T-helper 17 cell (primary cell): ENCODE measurements at places on chromosomes 6 and 20.

GRCh38 chr6:6878887-6879585, 228.7 kb upstream of the RREB1 start:
- peak overlapping the region; percentile 39 for H3K27ac ChIP-seq
- DNase-seq = no peak
- H3K36me3 ChIP-seq = no peaks in the 10 kb centered on the region

DNA sequence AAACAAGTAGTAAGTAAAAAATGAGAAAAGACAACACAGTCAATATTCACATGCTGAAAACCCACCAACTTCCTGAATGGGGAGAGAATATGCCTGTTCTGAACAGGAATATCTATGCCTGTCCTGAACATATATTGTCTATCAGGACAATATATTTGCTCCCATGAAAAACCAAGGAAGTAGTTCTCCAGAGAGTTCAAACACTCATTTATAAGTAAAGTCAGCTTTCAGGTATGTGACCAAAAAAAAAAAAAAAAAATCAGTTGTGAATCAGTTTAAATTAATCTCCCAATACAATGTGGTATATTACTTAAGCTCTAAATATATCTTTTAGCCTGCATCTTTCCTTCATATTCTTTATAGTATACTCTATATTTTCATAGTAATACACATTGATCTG, 119.5 kb downstream of the MYB start:
- no peak overlapping the region for H3K4me3 ChIP-seq
- H3K27ac ChIP-seq = no peak overlapping the region
- H3K27me3 ChIP-seq = no peaks in the 10 kb centered on the region
- H3K4me1 ChIP-seq = no peaks in the 10 kb centered on the region

- H3K27ac ChIP-seq = no peak overlapping the region
- peaks cover 2% of the 10 kb centered on the region for H3K4me1 ChIP-seq
- no peak overlapping the region for H3K4me3 ChIP-seq
- no peaks in the 10 kb centered on the region for H3K36me3 ChIP-seq
- peaks cover 15% of the 10 kb centered on the region for H3K27me3 ChIP-seq
These were observed 230.0 kb downstream of the ALDH8A1 start for GRCh38 chr6:134719911-134720310.

DNA sequence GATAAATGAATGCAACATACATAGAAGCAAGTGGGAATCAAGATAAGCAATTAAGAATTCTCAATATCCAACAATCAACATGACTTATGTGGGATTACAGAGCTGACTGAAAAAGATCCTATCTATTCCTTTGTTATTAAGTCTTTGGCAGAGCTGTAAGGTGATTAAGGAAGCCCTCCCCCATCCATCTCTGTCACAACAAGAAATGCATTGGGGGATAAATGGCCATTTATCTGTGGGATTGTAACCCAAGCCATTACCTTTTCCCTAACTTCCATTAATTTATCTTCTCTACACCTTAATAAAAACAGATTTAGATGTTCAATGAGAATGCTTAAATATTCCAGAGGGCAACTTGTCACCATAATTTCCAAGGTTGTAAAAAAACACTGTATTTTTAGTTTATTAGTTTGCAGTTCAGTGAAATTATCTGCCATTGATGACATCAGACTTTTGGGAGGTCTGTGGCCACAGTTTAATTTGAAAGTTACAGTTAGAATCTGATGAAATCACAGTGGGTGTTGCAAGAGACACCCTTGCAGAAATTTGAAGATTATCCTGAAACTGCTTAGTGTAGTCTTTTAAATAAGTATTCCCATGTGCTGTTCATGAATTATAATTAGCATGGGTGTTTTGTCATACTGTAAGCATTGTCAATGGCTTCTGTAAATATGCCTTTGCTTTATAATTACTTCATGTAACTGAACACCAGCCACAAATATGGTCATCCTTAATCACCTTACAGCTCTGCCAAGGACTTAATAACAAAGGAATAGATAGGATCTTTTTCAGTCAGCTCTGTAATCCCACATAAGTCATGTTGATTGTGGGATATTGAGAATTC, 49.4 kb upstream of the FYN start:
- H3K36me3 ChIP-seq = no peaks in the 10 kb centered on the region
- H3K4me3 ChIP-seq = no peak overlapping the region
- no peaks in the 10 kb centered on the region for H3K4me1 ChIP-seq
- H3K27ac ChIP-seq = no peak overlapping the region
- no peak for DNase-seq

- H3K4me3 ChIP-seq = no peak overlapping the region
- H3K27ac ChIP-seq = no peak overlapping the region
- H3K4me1 ChIP-seq = no peaks in the 10 kb centered on the region
- DNase-seq = no peak
- H3K27me3 ChIP-seq = peaks cover 19% of the 10 kb centered on the region
These were observed 173.2 kb downstream of the DOK5 start for GRCh38 chr20:54648421-54649142.

GRCh38 chr20:51715163-51715855, 52.9 kb downstream of the ATP9A start:
- no peak overlapping the region for H3K4me3 ChIP-seq
- peaks cover 8% of the 10 kb centered on the region for H3K4me1 ChIP-seq
- H3K27ac ChIP-seq = no peak overlapping the region
- no peaks in the 10 kb centered on the region for H3K36me3 ChIP-seq
- no peak for DNase-seq

DNA sequence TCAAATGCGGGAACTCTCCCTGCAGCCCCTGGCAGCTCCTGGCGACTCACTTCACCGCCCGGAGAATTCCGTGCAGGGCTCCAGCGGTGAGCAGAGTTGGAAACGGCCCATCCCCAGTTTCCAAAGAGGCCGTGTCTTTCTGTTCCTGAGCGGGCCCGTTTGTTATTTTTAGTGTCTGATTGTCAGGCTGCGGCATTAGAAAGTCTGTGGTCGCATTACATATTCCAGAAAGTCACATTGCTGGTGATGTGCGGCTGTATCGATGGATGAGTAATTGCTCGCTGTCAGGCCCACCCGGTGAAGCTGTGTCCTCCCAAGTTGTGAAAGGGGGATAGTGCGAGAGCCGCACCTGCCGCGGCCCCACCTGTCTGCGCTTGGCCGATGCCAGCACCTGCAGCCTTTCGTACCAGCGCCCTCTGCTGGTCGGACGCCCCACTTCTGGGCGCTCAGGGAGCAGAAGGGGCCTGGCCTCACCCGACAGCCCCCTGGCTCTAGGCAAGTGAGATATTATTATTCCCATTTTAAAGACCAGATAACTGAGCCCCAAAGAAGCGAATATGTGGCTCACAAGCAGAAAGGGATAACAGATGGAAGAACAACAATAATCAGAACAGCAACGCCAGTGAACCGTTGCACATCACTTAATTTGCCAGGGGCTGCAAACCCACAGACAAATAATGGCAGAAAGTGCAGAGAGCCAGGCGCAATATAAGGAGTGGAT, 244.9 kb downstream of the TSHZ2 start:
- H3K36me3 ChIP-seq = no peaks in the 10 kb centered on the region
- H3K4me3 ChIP-seq = peak overlapping the region; percentile 69
- peaks cover 4% of the 10 kb centered on the region for H3K27me3 ChIP-seq
- H3K4me1 ChIP-seq = peaks cover 25% of the 10 kb centered on the region
- peak; percentile 66 for DNase-seq
- H3K27ac ChIP-seq = peak overlapping the region; percentile 78

DNA sequence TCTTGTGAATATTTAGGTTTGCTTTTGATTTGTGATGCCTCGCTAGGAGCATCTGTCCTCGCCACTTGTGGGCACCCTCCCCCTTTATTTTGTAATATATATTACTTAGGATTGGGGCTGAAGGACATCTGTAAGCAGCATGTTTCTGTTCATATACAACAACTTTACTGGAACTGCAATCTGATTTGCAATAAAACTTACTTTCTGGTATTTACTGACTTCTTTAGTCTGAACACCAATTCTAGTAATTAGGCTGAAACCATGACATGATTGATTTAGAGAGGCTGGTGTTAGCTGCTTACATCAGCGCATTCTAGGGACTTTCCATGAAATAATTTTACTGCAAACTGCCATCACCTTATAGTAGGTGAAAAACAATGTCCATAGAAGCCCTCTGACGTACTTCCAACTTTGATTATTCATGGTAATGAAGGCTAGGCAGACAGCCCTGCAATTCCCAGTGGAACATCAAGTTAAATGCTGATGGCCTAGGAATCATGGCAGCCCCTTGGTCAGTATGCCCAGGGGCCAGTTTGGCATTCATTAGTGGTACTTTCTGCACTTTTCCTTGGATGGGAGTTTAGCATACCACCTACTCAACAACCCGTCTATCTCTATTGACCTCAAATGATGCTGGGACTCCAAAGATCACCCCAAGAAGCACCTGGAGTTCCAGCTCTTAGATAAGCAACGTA, 132.9 kb upstream of the MCHR2 start:
- no peak overlapping the region for H3K27ac ChIP-seq
- H3K27me3 ChIP-seq = peaks cover 23% of the 10 kb centered on the region
- peaks cover 3% of the 10 kb centered on the region for H3K36me3 ChIP-seq

DNA sequence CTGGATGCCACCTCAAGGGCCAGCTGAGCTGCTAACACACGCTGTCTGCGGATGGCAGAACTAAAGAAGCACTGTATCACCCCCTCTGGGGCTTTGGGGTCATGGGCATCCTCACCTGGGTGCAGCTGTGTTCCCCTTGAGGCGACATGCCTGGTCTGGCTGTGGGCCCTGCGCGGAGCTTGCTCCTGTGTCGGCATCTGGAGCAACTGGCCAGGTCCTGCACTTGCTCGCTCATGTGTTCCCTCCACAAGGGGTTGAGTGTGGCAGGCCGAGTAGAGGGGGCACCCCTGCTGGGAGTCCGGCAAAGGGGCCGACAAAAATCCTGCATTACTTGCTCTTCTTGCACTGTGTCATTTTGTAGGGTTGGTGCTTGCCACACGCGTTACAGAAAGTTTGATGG, 189.0 kb downstream of the CDKAL1 start:
- no peak overlapping the region for H3K4me3 ChIP-seq
- H3K27me3 ChIP-seq = no peaks in the 10 kb centered on the region
- peaks cover 2% of the 10 kb centered on the region for H3K36me3 ChIP-seq
- DNase-seq = no peak

- H3K27ac ChIP-seq = peak overlapping the region; percentile 61
- DNase-seq = no peak
- H3K4me3 ChIP-seq = no peak overlapping the region
- H3K27me3 ChIP-seq = no peaks in the 10 kb centered on the region
- H3K36me3 ChIP-seq = peaks cover 7% of the 10 kb centered on the region
- H3K4me1 ChIP-seq = peaks cover 16% of the 10 kb centered on the region
These were observed 325.2 kb downstream of the NRN1 start for GRCh38 chr6:5681480-5681879.

DNA sequence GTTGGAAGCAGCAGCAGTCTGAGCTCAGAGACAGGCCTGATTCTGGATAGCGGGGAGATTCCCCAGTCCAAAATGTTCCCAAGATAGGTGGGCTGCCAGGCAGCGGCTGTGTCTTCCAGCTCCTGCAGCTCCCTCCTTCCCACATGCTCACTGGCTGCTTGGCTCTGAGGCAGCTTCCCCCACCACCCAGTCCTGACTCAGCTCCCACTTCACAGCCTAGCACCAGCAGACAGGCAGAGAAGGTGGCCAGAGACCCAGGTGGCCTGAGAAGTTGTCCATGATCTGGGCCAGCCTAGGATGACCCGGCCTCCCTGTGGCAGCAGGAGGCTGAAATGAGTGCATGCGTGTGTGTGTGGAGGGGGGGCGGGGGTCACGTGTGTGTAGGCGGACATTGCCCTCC, 94.9 kb downstream of the MDGA1 start:
- peaks cover 4% of the 10 kb centered on the region for H3K4me1 ChIP-seq
- H3K4me3 ChIP-seq = no peak overlapping the region
- DNase-seq = no peak
- peaks cover 5% of the 10 kb centered on the region for H3K36me3 ChIP-seq

- no peak for DNase-seq
- no peaks in the 10 kb centered on the region for H3K36me3 ChIP-seq
- H3K27ac ChIP-seq = no peak overlapping the region
- no peak overlapping the region for H3K4me3 ChIP-seq
- H3K27me3 ChIP-seq = peaks cover 9% of the 10 kb centered on the region
- H3K4me1 ChIP-seq = peaks cover 3% of the 10 kb centered on the region
These were observed 156.7 kb upstream of the THEMIS start for GRCh38 chr6:128057541-128057940.

- H3K36me3 ChIP-seq = no peaks in the 10 kb centered on the region
- no peak overlapping the region for H3K4me3 ChIP-seq
- H3K27ac ChIP-seq = no peak overlapping the region
These were observed 531.4 kb upstream of the RNF217 start for GRCh38 chr6:124430740-124431318.

GRCh38 chr20:38138086-38138778, 26.8 kb downstream of the TGM2 start:
- peaks cover 6% of the 10 kb centered on the region for H3K4me1 ChIP-seq
- no peaks in the 10 kb centered on the region for H3K36me3 ChIP-seq
- no peak overlapping the region for H3K27ac ChIP-seq
- no peak overlapping the region for H3K4me3 ChIP-seq
- H3K27me3 ChIP-seq = peaks cover 15% of the 10 kb centered on the region

GRCh38 chr6:5656226-5656625, 350.5 kb downstream of the NRN1 start:
- DNase-seq = no peak
- no peak overlapping the region for H3K4me3 ChIP-seq
- no peaks in the 10 kb centered on the region for H3K27me3 ChIP-seq
- H3K36me3 ChIP-seq = peaks cover 4% of the 10 kb centered on the region
- H3K4me1 ChIP-seq = peaks cover 5% of the 10 kb centered on the region
- no peak overlapping the region for H3K27ac ChIP-seq

- no peak overlapping the region for H3K4me3 ChIP-seq
- no peak for DNase-seq
- no peaks in the 10 kb centered on the region for H3K36me3 ChIP-seq
- H3K4me1 ChIP-seq = no peaks in the 10 kb centered on the region
These were observed 558.9 kb downstream of the PKHD1 start for GRCh38 chr6:51528556-51528955.

DNA sequence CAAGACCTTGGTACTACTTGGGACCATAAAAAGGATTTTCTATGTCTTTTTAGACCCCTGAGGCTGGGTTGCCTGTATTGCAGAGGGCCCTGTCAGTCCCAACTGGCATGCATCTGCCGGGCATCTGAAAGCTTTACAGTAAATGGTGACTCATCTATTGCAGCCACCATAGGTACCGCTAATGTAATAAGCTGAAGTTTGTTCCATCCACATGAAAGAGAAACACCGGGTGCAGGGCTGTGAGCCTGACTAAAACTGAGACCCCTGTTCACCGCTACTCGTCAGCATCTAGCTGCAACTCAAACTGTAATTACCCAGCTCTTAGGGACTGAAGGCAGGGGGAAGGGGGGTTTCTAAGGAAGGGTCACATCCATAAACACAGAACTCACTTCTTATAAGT, 49.5 kb downstream of the TRERF1 start:
- H3K4me3 ChIP-seq = peak overlapping the region; percentile 25
- H3K4me1 ChIP-seq = peaks cover 62% of the 10 kb centered on the region
- no peaks in the 10 kb centered on the region for H3K27me3 ChIP-seq
- H3K36me3 ChIP-seq = no peaks in the 10 kb centered on the region
- peak overlapping the region; percentile 81 for H3K27ac ChIP-seq

GRCh38 chr6:148445620-148446019, 103.0 kb downstream of the SASH1 start:
- no peaks in the 10 kb centered on the region for H3K27me3 ChIP-seq
- H3K27ac ChIP-seq = no peak overlapping the region
- no peak for DNase-seq
- no peak overlapping the region for H3K4me3 ChIP-seq
- H3K4me1 ChIP-seq = peaks cover 30% of the 10 kb centered on the region
- no peaks in the 10 kb centered on the region for H3K36me3 ChIP-seq
